Activated naive CD8-positive, alpha-beta T cell treated with anti-CD3 and anti-CD28 coated beads, Interleukin-2, amount 50 U/mL, for 16 hours (primary cell): ENCODE measurements at places on chromosomes 6 and 20.

DNA sequence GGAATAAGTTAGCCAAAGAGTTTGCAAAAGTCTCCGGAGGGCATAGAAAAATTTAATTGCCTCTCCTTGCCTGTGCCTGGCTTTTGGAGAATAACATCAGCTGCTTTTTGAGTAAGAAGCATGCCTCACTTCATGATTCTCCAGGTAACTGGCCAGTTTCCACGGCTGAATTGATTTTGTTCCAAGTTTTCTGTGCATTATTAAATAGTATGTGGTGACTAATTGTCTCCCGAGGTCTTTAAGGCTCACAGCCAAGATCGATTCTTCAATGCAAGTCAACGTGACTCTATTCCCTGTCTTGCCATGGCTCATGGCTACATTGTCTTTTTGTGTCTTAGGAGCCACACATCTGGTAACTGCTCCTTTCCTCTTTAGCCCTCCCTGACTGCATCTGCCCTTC, 54.2 kb downstream of the CNR1 start:
- no peak for DNase-seq

- DNase-seq: no peak
Measured at GRCh38 chr6:53979468-53980067, 131.7 kb upstream of the MLIP start.

- no peak for DNase-seq
Measured at GRCh38 chr20:53080969-53081871, 109.1 kb downstream of the TSHZ2 start.

- no peak for DNase-seq
Measured at GRCh38 chr20:48584391-48585060, 243.3 kb downstream of the PREX1 start.

GRCh38 chr6:113629975-113630737, 227.0 kb upstream of the MARCKS start:
- no peak for DNase-seq

DNA sequence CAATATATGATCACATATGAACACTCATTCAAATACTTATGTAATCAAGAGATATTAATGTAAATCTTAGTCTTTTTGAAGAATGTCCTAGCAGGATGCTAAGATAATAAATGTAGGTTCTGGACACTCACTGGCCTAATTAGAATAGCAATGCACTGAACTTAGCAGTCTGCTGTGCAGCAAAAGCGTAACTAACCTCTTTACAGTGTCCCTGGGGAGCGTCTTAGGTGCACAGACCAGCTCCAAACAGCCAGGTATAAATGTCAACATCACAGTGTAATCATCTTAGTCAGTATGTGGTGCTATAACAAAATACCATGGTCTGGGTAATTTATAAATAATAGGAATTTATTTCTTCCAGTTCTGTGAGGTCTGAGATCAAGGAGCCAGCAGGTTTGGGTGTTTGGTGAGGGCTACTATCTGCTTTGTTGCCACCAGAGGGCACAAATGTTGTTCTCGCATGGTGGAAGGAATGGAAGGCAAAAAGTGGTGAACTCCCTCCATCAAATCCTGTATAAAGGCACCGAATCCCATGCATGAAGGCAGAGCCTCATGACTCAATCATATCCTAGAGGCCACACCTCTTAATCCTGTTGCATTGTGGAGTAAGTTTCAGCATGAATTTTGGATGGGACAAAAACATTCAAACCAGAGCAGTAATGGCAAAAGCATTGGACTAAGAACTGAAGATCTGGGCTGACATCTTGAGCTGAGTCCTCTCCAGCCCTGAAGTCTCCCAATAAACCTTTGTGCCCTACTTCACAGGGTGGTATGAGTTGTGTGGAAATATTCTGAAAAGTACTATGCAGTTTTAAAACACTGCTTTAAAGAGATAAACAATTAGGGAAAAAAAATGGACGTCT, 41.8 kb upstream of the FOXO3 start:
- no peak for DNase-seq

DNA sequence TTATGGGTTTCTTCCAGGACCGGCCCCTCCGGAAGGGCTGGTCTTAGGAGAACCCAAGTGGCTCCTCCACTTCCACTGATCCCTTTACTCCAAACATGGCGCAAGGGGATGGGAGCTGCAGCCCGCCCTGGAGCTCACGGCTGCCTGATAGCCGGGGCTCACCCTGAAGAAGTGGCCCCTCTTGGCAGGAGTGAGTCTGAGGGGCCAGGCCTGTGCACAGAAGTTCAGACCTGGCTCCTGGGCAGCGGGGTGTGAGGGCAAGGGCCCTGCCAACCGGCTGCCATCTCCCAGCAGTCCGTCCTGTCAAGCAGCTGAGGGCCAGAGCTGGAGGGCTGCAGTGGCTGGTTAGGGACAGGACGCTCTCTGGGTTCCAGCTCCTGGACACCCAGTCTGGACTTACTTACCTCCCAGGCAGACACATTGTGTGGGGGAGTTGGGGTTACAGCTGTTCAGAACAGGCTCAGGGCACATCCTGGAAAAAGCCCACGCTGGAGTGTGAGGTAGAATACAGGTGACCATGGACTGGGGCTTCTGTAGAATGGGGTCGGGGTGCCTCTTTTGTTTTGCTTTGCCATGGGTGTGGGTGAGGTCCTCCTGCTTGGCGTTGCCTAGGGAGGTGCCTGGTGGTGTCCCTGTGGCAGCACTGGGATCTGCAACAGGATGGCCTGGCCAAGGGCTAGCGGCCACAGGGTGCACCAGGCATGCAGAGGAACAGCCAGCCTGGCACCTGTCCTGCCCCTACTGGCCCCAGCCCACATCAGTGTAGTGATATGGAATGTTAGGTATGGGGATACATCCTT, 88.4 kb downstream of the ASXL1 start:
- DNase-seq: no peak

GRCh38 chr20:24789877-24790276, 159.2 kb upstream of the CST7 start:
- DNase-seq: no peak

DNA sequence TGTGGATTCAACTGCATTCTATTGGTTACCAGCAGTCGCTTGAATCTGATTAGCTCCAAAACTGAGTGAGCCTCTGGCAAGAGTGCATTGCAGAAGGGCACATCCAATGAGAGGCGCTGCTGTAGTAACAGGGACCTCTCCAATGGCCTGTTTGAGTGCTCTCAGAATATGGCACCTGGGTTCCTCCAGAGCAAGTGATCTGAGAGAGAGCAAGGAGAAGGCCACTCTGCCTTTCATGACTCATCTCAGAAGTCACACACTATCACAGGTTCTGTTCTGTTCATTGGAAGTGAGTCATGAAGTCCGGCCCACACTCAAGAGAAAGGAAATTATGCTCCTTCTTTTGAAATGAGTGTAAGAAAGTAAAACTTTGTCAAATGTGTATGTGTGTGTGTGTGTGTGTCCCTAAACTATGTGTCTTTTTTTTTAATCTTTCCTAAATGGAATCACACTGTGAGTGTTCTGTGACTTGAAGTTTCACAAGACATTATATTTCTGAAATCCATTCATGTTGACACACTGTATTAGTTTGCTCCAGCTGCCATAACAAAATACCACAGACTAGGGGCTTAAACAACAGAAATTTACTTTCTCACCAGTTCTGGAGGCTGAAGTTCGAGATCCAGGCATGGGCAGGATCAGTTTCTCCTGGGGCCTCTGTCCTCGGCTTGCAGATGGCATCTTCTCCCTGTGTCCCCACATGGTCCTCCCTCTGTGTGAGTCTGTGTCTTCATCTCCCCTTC, 138.3 kb upstream of the CDYL start:
- DNase-seq: no peak

GRCh38 chr6:81228912-81229555, 523.4 kb downstream of the TENT5A start:
- no peak for DNase-seq

DNA sequence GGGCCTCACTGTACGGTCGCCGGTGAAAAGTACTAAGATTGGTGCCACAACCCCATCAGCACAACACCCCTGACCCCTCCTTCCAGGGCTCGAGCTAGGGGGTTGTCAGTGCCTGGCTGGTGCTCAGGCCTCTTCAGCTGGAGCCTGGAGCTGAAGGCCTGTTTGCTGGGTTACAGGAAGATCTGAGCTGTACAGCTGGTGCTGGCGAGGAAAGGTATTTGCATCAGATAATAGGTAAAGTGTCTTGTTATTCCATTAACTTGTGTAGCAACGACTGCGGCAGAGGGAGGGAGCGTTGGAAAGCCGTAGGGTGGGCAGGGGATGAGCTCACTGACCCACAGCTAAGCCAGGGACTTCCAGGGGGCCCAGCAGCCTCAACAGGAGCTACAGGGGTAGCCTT, 15.8 kb upstream of the SIRPA start:
- no peak for DNase-seq

GRCh38 chr6:21469213-21469612, 124.3 kb upstream of the SOX4 start:
- DNase-seq: no peak

DNA sequence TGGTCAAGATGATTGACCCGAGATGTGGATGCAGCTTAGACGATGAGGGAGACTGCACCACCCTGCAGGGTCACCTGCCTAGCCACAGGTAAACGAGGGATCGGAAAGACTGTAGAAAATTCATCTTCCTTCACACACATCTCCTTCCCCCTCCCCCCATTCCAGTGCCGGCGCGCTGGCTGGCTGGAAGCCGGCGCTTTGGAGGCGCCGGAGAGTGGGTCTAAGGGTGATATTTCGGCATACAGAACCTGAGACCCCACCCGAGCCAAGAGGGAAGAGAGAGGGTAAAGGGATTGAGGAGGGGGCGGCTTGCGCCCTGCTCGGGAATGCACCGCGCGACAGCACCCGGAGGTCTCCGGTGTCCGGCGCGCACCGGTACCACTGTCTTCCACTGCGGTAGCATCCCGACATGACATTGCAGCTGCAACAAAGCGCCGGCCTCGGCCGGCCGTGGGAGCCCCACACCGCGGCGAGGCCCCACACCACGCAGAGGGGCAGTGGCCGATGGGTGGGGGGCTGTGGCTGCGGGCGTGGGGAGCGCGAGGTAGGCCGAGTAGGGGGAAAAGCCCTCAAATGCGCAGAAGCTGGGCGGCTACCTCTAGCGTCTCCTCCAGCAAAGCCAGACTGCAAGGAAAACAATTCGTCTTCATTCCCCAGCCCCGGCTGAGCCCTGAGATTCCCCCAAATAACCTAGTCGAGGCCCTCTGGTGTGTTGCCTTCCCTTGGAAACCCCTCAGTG, 984 bp downstream of the TNFRSF21 start:
- DNase-seq: no peak

- DNase-seq: no peak
Measured at GRCh38 chr6:37693546-37694250, 4.0 kb downstream of the MDGA1 start.

GRCh38 chr6:169862892-169863525, 111.6 kb downstream of the ERMARD start:
- no peak for DNase-seq

DNA sequence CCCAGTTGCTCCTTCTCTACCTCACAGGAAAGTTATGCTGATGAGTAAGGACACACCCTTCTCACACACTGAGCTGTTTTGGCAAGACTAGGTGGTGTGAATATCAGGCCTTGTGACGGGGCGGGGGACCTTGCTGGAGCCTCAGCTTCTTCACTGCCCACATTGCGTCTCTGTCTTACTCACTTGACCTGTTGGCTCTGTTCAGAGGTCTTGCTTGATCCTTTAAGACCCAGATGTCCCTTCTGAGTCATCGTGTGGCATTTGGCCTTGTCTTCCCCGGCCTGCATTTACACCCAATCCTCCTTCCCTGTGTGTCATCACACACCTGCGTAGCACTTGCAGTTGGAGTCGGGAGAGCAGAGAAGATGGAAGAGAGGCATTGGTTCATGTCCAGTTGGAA, 8.3 kb upstream of the PRND start:
- no peak for DNase-seq

GRCh38 chr6:57172136-57173055, at the start of gene BAG2:
Gene BAG2 (plus strand): TSS chr6:57172326. CDS start chr6:57172698, 372 bp downstream.
- DNase-seq: peak; percentile 91

DNA sequence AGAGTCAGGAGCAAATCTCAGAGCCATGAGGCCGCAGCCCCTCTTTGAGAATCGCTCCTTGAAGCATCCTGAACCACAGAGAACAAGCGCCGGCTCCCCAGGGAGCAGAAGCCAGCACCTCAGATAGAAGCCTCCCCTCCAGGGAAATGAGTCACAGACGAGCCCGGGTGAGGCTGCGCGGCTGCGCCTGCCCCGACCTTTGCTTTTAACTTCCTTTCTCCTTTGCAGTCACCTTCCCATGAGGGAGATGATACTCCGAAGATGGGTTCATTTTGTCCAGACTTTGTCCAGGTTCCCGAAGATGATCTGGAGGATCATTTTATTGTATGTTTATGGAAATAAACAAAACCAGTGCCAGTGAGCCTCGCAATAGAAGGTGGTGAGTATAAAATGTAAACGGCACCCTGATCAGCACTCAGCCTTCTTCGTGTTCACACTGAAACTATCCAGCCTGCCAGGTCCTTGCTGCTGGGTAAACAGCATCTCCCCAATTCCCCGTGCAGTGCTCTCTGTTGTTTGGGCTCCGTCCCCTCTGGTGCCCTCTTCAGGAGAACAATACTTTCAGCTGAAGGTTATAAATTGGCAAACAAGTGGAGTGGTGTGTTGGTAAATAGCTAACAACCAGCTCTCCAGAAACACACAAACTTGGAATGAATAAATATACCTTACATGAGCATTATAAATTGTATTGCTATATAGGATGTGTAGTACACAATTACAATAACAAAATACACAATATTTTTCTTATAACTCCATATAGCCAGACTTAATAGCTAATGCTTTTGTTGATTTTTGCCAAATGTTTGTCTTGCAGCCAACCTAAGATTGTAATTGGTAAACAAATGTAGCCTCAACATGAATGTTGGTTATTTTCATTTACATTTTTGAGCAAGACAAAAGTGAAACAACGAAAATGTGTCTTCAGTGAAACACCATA, 41.4 kb upstream of the TMEM181 start:
- no peak for DNase-seq

DNA sequence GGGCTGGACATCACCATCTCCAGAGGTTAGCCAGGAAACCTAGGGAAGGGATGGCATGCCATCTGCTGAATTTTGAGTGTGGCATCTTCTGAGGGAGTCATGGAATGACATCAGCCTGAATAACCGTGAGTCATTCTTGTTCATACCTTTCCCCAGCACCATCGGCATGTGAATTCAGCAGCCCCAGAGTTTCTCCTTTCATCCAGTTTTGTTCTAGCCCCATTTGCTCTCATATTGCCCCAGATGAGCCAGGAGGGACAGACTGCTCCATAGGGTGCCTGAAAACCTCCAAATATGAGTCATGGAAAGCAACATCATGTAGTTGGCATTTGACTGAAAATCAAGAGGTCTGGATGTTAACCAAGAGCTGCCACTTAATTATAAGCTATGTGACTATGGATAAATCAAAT, 219.2 kb upstream of the SGK1 start:
- DNase-seq: no peak

DNA sequence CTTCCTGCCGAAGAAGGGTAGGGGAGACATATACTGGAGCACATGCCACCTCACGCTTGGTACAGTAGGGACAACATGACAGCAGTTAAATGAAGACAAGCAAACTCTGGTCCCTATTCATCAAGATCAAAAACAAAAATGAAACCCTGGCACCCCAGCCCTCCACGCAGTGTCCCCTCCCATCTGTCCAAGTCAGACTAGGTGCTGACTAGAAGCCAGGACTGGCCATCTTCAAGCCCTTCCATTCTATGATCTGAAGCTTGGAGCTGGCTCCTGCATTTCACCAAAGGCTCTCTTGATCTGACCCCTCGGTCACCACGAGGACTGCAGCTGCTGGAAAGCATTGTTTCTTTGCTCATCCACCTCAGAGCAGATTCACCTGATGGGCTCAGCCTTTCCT, 158.9 kb upstream of the GGTLC1 start:
- no peak for DNase-seq
